ENCODE measurements at places on chromosomes 3 and 15.

GRCh38 chr3:105355408-105356061, 11.2 kb upstream of the ALCAM start:
- no peak for DNase-seq

GRCh38 chr3:141913150-141913811, 36.8 kb downstream of the ATP1B3 start:
- peak; percentile 44 for DNase-seq

GRCh38 chr3:194099215-194099614, 36.7 kb upstream of the HES1 start:
- no peak for DNase-seq

- DNase-seq, result no peak
Observed at GRCh38 chr15:48416301-48416700, 85.1 kb downstream of the DUT start.

GRCh38 chr3:107907996-107908395, 182.8 kb downstream of the CD47 start:
- DNase-seq, result no peak

- DNase-seq, result no peak
Observed at GRCh38 chr3:150114873-150115540, 144.3 kb upstream of the PFN2 start.

- DNase-seq, result no peak
Observed at GRCh38 chr3:165225604-165226003, 29.4 kb upstream of the SLITRK3 start.

DNA sequence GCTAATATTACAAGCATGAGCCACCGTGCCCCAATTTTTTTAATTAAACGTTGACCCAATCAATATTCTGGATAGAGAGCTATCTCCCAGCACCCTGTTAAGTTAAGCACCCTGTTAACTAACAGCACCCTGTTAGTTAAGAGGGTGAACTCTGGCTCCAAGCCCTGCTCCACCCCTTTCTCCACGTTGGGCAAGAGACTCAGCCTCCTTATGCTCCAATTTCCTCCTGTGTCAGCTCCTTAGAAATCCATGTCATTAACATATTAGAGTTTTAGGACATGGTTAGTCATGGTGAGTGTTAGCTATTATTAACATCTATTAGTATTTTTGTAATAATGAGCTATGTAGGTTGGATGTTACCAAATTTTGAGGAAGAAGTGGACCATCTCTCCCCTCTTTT, 217.2 kb upstream of the UBE2E1 start:
- no peak for DNase-seq

GRCh38 chr15:76341366-76342057, 4.9 kb downstream of the ISL2 start:
- no peak for DNase-seq

- DNase-seq, result no peak
Observed at GRCh38 chr3:11370191-11370590, 98.0 kb downstream of the ATG7 start.

- DNase-seq, result no peak
Observed at GRCh38 chr15:37902126-37902525, 32.3 kb upstream of the TMCO5A start.

DNA sequence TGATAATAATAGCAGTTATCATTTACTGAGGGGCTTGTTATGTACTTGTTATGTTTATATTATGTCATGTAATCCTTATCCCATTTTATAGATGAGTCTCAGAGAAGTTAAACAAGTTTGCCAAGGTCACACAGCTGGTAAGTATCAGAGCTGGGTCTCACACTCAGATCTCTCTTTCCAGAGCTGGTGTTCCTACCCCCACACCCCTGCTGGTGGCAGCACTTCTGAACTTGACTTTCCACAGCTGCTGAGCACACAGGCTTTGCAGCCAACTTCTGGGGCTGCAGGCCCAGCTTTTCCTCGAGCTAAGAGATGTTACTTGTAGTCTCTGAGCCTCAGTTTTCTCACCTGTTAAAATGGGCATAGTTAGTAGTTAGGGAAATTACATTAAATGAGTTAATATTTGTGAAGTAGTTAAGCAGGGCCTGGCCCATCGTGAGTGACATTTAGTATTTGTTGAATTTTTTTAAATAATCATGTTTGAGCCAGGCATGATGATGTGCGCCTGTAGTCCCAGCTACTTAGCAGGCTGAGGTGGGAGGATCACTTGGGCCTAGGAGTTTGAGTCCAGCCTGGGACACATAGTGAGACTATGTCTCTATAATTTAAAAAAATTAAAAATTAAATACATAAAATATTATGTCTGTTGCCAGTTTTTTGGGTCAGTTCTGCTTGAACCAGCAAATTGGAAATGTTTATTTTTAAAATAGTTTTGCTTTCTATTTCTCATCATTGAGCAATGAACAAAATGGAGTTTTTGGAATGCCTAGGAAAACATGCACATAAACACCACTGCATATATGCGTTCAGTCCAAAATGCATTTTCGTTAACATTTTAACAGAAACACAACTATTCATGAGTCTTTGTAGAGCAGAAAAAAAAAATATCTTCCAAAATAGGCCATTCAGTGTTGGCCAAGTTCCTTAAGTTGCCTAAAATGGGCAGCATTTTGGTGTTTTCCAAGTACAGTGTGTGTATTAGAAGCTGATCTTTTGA, 87.3 kb downstream of the SMAD6 start:
- no peak for DNase-seq

DNA sequence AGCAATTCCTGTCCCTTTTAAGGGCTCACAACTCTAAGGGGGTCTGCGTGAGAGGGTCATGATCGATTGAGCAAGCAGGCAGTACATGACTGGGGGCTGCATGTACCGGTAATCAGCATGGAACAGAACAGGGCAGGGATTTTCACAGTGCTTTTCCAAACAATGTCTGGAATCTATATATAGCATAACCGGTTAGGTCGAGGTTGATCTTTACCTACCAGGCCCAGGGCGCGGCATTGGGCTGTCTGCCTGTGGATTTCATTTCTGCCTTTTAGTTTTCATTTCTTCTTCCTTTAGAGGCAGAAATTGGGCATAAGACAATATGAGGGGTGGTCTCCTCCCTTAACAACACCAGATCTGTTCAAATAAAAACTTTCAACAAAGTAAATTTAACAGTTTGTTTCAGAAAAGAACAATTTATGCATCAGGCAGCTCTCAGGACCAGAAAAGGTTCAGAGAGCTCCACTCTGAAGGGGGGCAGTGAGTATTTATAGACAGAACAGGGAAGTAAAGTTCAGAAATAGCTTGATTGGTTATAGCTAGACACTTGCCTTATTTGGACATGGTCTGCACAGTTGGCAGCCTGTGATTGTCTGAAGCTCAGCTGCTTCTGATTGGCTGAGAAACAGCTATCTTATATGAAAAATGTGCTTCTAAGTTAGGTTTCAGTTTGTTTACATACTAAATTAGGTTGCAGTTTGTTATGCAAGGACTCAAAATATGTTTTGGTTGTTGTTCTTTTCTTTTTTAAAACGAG, 17.2 kb upstream of the B4GALT4 start:
- no peak for DNase-seq

GRCh38 chr3:154378311-154378710, 51.7 kb downstream of the GPR149 start:
- DNase-seq, result no peak

GRCh38 chr3:143793971-143794370, 54.3 kb downstream of the SLC9A9 start:
- DNase-seq, result no peak

GRCh38 chr15:35064576-35065190, 20.4 kb downstream of the NANOGP8 start:
- no peak for DNase-seq

DNA sequence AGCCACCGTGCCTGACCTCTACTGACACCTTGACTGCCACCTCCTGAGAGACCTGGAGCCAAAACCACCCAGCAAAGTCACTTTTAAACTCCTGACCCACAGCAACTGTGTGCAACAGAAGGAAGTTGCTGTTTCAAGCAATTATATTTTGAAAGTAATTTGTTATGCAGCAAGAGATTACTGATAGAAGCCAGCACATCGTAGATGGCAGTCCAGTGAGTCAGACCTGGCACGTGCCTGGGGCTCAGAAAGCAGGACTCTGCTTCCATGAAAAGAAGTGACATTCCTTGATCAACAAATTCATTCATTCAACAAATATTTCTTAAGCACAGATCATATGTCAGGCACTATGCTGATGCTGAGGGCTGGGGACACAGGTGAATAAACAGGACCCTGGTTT, 5.7 kb upstream of the CSPG4 start:
- no peak for DNase-seq

GRCh38 chr3:148457886-148458285, 239.8 kb upstream of the AGTR1 start:
- no peak for DNase-seq

DNA sequence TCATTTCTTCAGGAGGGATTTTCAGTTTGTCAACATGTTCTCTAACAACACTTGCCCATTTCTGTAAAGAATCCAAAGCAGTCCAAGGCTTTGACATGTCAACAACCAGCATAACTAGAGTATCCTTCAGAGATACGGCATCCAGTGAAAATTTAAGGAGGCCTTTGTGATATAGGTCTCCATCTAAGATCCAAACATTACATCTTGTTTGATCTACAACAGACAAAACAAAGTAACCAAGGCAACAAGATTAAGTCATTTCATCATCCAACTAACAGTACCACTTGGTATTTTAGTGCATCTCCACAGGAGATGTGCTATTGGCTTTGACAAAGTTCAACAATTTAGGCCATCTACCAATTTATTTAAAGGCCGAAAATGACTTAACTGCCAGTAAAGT, 25.8 kb downstream of the DYNC1LI1 start:
- DNase-seq, result no peak

DNA sequence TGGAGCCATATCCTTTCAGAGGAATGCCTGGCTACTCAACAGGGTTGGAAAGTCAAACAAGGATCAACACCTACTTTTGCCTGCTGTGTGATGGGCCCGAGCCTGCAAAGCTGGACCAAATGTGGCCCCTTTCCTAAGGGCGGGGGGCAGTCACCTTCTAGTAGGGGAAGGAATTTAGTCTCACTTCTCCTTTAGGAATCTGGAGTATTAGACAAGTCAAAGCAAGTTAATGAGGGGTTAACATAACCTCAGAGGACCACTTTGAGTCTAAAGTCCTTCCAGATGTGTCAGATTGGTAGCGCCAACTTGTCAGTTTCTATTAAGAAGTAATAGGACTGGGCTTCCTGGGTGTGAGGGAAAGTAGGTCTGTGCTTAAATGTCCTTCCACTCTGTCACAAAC, 6.8 kb downstream of the EXOSC7 start:
- no peak for DNase-seq

- no peak for DNase-seq
Observed at GRCh38 chr3:186025161-186025560, 83.7 kb downstream of the ETV5 start.

GRCh38 chr3:107251819-107252218, 125.4 kb upstream of the CCDC54 start:
- DNase-seq, result no peak

DNA sequence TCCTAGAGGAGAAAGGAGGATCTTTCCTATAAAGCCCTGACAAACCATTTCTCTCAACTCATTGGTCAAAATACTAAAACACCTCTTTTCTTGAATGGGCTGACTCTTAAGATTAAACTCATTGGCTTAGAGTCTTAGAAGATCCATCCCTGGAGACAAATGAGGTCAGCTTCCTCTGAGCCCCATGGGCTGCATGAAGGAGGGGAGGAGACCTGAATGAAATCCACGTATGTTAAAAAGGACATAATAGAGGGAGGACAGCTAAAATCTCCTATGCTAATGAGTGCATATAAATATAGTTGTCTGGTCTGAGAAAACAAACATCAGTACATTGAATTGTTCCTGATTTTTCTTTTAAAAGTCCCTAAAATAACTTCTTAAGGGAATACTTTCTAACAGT, 255.0 kb downstream of the TBL1XR1 start:
- DNase-seq, result no peak

DNA sequence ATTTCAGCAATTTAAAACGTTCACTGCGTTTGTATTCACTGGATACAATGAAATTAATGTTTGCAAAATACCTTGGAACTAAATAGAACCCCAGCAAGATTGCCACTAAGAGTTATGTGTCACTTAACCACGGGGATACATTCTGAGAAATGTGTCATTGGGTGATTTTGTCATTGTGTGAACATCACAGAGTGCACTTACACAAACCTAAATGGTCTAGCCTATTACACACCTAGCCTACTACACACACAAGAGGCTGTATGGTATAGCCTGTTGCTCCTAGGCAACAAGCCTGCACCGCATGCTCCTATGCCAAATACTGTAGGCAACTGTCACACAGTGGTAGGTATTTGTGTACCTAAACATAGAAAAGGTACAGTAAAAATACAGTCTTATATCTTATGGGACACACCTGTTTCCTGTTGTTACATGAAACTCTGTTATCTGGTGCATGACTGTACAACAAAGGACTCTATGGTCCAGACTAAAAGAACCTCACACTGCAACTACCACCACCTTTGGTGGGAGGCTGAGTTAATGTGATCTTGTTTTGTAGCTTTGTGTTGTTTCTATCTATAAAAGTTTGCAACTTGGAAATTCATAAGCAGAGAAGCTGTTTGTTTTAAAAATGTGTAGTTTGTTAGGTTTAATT, 92.2 kb upstream of the NTRK3 start:
- no peak for DNase-seq

DNA sequence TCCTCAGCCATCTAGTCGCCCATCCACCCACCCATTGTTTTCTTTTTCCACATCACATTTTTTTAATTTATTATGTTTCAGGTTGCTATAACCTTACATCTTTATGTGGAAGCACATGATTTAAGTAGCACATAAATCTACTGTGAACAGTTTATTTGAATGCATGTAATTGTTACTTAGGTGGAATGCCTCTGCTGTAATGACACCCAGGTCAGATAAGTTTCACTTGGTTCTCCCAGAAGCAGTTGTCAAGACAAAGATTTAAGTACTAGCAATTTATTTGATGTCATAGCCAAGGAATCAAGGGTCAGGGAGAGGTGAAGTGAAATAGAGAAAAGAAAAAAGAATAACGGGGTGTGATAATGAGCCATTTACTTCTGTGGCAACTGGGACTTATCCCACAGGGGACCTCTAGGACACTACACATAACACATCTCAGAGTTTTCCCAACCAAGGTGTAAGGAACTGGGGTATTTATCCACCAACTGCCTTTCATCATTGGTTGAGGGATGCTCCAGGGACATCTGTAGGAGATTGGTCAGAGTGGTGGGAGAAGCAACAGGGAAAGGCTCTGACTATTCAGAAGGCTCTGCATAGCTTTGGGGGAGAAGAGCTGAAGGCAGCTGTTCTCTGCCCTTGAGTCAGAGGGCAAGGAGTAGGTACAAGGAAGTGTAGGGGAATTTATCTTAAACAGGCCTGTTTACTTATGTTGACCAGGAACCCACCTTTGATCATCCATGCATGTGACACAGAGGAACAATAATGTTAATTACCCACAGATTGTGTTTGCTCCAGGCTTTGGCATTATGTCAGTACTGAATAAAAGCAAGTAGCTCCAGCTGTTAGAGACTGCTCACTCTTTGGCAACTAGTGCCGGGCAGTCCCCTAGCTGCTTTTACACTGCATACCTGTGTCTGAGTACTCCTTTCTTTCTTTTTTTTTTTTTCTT, 94.8 kb downstream of the CD200R1L start:
- no peak for DNase-seq

Data from activated CD4-positive, alpha-beta T cell treated with anti-CD3 and anti-CD28 coated beads for 4 hours (primary cell).